ENCODE measurements at places on chromosomes 3 and 15.

- no peak for DNase-seq
These were observed 7.2 kb downstream of the SH3BP5 start for GRCh38 chr3:15325228-15325627.

DNA sequence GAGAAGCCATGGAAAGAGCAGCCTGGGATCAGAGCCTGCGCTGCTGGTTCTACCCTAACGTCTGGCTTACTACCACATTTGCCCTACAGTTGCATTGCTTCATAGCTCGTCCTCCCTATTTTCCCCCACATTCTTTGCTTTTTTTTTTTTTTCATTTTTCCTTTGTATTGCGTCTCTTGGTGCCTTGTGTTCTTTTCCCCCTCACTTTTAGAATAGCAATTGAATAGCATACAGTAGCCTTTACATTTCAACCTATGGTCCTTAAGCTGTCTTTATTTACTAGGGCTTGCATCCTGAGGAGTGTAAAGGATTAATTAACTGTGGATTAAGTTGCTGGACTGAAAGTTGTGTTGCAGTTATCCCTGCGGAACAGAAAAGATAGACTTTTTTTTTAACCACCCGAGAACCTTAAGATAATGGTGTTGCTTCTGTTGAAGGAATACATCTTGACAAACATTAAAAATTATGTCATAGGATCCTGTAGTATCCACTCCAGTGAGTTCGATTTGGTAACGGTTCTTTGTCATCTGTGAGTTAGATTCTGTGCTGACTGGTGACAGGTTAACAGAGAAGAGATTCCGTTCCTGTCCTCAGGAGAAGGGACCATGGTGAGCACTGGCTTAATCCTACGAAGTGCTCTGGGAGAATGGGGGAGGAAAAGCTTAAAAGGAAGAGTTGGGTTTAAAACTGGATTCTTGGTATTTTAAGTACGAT, 417.4 kb upstream of the NAALADL2 start:
- no peak for DNase-seq

DNA sequence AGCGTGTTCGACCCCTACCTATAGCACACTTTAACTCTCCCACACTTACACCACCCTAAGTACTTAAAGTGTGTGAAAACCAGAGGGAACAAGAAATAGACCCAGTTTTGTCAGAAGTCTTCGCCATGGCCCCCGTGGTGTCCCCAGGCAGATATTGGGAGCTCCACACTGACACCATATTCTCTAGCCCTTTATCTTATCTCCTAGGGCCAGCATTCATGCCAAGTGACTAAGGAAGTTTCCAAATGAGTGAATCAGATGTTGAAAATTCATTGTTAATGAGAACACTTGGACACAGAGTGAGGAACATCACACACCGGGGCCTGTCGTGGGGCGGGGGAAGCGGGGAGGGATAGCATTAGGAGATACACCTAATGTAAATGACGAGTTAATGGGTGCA, 31.8 kb downstream of the P3H2 start:
- no peak for DNase-seq

DNA sequence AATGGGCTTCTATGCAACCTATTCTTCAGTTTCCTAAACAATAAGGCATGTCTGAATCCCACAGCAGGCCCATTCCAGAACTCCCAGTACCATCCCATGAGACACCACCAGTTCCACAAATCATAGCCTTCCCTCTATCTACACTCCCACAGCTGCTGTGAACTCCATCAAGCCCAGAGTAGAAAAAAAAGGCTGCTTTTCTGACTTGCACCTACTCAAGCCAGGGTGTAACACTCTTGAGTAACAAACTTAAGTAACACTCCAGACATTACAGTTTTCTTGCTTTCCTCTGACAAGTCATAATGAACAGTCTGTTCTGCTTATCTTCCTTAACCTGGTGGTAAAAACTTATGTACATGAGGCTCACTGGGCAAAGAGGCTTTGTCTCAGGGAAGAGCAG, 283.1 kb downstream of the NFKBIZ start:
- no peak for DNase-seq
